Activated CD8-positive, alpha-beta memory T cell treated with anti-CD3 and anti-CD28 coated beads for 1 hour (primary cell): ENCODE measurements at places on chromosomes 13 and 19.
A peak's percentile ranks its signal among the peaks of the same experiment; 100 is the strongest.

- no peak for DNase-seq
These were observed 406.9 kb downstream of the LIG4 start for GRCh38 chr13:107808389-107808788.

- no peak for DNase-seq
These were observed 216.4 kb downstream of the KLF5 start for GRCh38 chr13:73275163-73275562.

- no peak for DNase-seq
These were observed 220.7 kb upstream of the MIR17HG start for GRCh38 chr13:91126806-91127205.

GRCh38 chr13:66895320-66895719, 334.8 kb downstream of the PCDH9 start:
- no peak for DNase-seq

GRCh38 chr19:32404213-32404932, 1.2 kb upstream of the DPY19L3 start:
- no peak for DNase-seq

GRCh38 chr13:80224468-80224867, 116.5 kb downstream of the SPRY2 start:
- DNase-seq: no peak

DNA sequence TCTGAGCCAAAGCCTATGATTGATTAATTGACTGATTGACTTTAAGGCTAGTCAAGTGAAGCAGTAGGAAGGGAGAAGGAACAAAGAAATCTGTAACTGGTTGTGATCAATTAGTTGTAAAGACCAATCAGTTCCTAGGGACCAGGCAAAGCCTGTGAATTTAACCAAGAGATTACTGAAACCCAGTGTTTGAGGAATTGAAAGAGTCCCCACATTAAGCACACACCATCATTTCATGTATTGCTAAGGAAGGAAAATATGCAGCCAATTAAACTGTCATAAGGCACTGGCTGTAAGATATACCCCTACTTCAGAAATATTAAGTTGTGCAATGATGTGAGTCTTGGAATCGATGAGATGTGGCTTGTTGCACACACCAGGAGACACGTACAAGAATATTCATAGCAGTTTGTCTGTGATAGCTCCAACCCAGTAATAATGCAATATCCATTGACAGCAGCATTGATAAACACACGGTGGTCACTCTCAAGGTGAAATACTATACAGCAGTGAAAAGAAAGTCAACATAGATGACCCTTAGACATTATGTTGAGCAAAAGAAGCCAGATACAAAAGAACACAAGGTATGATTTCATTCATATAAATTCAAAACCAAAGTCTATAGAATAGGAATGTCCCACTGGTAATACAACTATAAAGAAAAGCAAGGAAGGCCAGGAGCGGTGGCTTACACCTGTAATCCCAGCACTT, 9.0 kb downstream of the C19orf47 start:
- DNase-seq: no peak

- no peak for DNase-seq
These were observed 30.1 kb downstream of the LIG4 start for GRCh38 chr13:108185223-108185622.

DNA sequence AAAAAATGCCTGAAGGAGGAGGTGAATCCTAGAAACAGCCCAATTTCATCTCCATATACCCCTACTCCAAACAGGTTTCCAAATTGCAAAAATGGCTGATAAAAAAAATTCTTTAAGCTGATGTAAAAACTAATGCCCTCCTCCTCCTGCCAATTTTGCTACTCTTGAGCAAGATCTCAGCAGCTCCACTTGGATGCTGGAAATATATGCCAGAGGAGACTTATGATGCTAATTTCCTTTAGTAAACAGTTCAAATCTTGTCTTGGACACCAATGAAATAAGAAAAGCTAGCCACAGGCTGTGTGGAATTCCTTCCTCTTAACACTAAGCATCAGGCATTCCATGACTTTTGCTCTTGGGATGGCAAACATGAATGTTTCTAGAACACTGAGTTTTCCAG, 67.5 kb downstream of the INSR start:
- DNase-seq: no peak

DNA sequence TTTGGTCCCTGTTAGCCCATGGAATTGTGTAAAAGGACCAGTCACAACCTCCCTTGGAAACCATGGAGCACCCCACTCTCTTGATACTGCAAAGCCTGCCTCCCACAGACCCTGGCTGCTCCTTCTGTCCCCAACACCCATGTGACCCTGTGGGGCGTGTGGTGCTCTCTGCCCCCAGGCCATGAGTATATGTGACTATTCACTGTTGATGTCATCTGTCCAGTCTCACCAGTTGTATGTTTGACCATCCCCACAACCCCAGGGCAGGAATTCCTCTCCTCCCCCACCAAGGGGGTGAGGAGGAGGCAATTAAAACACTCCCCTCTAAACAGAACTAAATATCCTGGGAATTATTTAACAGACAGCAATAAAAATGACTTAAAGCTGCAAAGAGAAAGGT, 35.2 kb downstream of the KCTD15 start:
- no peak for DNase-seq

DNA sequence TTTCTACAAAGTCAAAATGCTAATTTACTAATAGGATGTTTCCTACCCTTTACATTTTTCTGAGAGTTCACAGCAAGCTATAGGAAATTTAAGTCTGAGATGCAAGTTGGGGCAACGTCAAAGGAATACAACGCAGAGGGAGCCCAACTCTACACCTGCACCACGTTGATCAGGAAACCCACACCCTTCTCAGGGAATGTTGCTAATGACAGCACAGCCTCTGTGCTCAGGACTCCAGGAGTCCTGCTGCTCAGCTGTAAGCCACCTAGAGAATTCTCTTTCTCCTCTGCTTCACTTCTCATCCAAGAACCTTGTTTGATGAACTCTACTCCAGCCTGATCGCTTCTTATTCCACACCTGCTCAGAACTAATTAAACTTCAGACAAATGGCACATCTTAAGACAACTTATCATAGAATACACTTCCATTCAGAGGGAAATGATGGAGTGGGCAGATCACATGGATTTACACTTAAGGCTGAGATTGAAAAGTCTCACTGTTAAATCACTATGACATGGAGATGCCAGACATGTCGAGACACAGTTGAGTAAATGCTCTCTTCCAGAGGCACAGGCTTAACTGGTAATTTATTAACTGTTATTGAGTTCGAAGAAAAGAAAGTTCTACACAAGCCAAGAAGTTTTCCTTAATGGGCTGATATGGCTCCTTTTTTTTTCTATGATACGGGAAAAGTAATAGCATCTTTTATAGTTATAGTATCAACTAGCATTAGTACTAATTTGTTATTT, 811.6 kb upstream of the ARGLU1 start:
- DNase-seq: no peak

GRCh38 chr13:84994582-84994981, 804.6 kb downstream of the SLITRK6 start:
- DNase-seq: no peak

GRCh38 chr13:42836930-42837690, 55.7 kb downstream of the FAM216B start:
- DNase-seq: no peak

DNA sequence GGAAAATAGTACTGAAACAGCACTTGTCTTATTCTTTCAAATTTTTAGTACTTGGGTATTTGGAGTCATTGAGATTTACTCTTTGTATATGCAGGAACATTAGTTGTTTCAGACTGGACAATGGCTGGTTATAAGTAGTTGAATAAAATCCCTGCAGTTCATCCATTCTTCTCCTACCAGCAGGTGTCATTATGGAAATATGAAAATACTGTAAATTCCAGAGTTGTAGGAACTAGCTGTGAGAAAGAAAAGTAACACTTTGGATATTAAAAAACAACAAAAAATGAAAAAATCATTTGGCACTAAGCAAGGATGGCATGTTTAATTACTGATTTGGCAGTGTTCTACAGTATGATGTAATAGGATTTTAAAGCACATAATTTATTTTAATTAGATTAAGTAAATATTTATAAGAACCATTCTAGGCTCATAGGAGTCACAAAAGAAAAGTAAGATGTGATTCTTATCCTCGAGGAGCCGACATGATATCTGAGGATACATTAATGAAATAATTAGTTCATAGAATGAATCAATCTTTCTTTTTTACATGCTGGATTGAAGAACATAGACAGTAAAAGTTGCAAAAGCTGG, 155.3 kb downstream of the KCNRG start:
- no peak for DNase-seq

DNA sequence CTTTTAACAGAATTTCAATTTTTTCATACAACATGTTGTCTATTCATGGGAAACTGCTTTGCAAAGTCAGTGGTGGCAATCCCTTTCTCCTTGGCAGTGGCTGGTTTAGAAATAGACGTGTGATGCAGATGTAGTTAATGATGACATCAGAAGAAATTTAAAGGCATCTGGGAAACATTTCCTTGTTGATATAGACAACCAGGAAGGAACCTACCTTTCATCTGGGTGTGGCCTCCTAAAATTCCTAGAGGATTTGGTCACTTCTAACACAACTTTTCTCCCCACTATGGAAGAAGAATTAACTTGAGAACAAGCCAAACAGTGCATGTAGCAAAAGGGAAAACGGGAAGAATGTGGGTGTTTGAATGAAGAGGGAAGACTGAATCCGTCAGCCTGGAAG, 102.8 kb downstream of the EFNB2 start:
- DNase-seq: no peak

GRCh38 chr19:38644719-38645118, 2.7 kb upstream of the ACTN4 start:
- no peak for DNase-seq

- no peak for DNase-seq
These were observed 704.2 kb upstream of the KLHL1 start for GRCh38 chr13:70812481-70812880.

GRCh38 chr19:47110521-47111005, 3.0 kb downstream of the ZC3H4 start:
- DNase-seq: peak; percentile 29

- no peak for DNase-seq
These were observed 122.1 kb upstream of the GPR12 start for GRCh38 chr13:26882731-26883130.

GRCh38 chr13:110528911-110529310, 32.6 kb downstream of the RAB20 start:
- no peak for DNase-seq

GRCh38 chr19:359653-359925, 15.0 kb upstream of the MIER2 start:
- no peak for DNase-seq

GRCh38 chr13:74280093-74280794, 146.0 kb upstream of the KLF12 start:
- DNase-seq: no peak

- DNase-seq: no peak
These were observed 188.2 kb downstream of the MTUS2 start for GRCh38 chr13:29008296-29008695.

DNA sequence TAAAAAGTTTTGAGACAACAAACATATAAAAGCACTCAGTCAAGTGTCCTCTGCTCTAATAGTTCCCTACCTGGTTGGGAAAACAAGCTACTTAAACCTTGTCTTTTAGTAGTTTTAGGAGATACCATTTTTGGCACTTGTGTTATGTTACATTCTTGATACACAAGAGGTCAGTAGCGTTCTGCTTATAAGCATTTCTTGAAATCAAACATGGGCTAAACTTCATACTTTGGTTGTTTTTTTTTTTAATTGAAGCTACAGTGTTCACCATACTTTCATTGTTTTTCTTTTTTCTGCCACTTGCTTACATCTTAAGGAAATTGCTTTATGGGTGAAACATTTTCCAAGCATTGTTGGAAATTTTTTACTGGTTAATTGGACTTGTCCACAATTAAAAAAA, 12.9 kb downstream of the NHLRC3 start:
- DNase-seq: no peak
